ENCODE measurements at places on chromosomes 1 and 21. TPM values are rescaled to one million over a fixed set of nuclear protein-coding genes. Genes with fewer than 3 reads are reported as not detected.

The F13B gene
- 1.3 TPM for total RNA-seq

The DNAJC28 gene
- total RNA-seq, result 1.1 TPM

DNA sequence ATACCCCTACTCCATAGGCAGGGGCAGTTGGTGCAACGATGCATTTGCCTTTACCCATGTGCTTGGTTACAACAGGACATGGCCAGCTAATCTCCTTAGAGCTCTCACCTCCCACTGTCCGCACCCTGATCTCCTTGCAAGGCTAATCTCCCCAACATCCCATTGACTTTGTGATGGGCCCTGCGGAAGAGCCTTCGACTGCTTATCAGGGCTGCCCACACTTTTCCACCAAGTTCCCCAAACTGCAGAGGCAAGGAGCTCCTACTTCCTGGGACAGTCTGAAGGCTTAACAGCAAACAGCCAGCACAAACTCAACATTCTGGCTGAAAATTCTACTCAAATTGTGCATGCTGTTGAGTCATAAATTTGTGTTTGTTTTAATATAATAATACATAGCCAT lies 36.0 kb downstream of the C1orf94 start:
- no peak for DNase-seq

The TMCC2 gene
- total RNA-seq, result 3.7 TPM

The HPCAL4 gene
- total RNA-seq, result not detected

DNA sequence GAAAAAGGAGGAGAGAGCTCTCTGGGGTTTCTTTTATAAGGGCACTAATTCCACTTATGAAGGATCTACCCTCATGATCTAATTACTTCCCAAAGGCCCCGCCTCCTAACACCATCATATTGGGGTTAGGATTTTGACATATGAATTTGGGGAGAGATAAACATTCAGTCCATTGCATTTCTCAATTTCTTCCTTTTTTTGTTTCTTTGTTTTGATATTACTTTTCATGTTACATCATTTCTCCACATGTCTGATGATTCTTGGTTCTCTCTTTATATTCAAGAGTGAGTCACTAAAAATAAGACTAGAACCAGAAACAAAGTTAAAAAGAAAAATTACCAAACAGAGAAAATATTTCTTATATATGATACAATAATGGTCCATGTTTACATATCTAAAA lies 63.2 kb upstream of the DUSP10 start:
- no peak for DNase-seq

DNA sequence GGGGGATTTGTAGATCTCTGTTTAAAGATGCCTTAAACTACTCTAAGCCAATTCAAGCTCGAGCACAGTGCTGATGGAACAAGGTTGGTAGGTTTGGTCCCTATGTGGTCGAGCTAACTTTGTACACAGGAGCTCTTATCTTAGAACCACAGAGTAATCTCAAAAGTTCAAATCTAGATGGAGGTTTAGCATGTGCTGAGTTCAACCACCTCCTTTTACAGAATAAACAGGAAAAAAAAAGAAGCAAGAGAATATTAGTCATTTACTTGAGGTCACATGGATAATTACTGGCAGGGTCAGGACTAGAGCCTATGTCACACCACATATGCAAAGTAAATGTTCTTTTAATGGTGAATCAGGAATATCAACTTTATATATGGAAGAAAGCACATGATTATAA lies 86.2 kb downstream of the DTL start:
- DNase-seq, result no peak

GRCh38 chr1:244304156-244304555 lies 147.6 kb downstream of the ADSS2 start:
- DNase-seq, result no peak

The GABRD gene
- total RNA-seq, result not detected

The ALX3 gene
- 11.3 TPM for total RNA-seq

GRCh38 chr1:63628607-63629006 lies 35.4 kb downstream of the PGM1 start:
- no peak for DNase-seq

The GBP6 gene
- not detected for total RNA-seq

GRCh38 chr21:42704861-42705260 lies 51.4 kb downstream of the PDE9A start:
- DNase-seq, result no peak

The FAM151A gene
- not detected for total RNA-seq

GRCh38 chr1:214997685-214998084 lies 84.9 kb upstream of the KCNK2 start:
- DNase-seq, result no peak

DNA sequence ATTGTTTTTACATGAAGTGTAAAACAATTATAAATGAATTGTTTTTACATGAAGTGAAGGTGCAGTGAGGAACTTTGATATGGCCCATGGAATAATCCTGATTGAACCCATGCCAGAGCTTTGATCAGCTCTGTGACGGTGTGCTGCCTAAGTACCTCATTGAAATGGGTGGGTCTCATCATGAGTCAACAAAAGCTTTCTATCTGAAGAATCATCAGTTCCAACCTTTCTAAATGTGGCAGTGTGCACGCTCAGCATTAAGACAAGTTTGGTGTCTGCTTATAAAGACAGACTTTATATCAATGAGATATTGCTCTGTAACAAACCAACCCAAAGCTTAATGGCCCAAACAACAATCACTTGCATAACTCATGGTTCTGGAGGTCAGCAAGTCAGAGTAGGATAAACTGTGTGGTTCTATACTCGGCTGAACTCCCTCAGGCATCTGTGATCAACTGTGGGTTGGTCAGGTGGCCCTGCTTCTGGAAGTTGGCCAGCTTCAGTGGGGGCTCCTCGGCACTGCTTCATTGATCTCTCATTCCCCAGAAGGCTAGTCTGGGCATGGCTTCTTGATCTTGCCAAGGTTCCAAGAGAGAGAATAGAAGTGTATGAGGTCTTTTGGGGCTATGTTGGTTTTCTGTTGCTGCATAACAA lies 258.0 kb downstream of the LTN1 start:
- DNase-seq, result no peak

The OPTC gene
- not detected for total RNA-seq

The FCRL1 gene
- not detected for total RNA-seq

The UTS2 gene
- total RNA-seq, result not detected

DNA sequence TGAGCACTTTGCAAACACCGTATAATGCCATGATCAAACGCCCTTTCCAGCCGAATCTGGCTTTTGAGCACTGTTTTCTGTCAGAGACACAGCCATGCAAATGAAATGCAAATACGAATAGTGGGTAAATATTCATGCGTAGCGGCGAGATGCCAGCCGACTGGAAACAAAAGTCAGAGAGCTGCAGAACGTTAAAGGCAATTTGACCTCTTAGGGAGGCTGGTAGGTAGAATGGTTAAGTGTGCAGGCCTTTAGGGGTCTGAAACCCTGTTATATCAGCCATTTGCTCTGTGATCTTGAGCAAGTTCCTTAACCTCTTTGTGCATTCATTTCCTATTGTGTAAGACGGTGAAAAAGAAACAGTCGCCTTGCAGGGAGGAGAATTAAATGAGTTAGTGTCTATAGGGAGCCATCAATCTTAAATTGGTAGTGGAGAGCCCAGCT lies 6.5 kb upstream of the SDHB start:
- no peak for DNase-seq

GRCh38 chr21:37202221-37203110 lies 64.7 kb downstream of the VPS26C start:
- no peak for DNase-seq

DNA sequence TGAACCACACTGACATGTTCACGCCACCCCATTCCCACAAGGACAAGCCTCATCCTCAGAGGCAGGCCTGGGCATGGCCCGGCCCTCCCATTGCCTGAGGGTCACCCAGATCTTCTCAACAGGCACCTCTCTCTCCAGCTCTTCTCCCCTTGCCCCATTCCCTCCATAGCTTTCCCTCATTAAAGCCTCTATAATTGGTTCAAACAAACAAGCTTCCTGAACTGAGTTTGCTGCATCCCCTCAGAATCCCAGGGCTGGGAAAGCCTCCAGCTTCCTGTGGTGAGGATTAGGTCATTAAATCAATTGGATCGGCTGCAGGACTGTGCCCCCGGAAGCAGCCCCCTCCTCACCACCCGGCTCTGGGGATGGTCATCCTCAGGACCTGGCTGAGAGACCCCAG lies 18.9 kb downstream of the CTNNBIP1 start:
- DNase-seq, result peak; percentile 46

- DNase-seq, result no peak
Observed at GRCh38 chr1:155725142-155725541, 36.3 kb downstream of the DAP3 start.

DNA sequence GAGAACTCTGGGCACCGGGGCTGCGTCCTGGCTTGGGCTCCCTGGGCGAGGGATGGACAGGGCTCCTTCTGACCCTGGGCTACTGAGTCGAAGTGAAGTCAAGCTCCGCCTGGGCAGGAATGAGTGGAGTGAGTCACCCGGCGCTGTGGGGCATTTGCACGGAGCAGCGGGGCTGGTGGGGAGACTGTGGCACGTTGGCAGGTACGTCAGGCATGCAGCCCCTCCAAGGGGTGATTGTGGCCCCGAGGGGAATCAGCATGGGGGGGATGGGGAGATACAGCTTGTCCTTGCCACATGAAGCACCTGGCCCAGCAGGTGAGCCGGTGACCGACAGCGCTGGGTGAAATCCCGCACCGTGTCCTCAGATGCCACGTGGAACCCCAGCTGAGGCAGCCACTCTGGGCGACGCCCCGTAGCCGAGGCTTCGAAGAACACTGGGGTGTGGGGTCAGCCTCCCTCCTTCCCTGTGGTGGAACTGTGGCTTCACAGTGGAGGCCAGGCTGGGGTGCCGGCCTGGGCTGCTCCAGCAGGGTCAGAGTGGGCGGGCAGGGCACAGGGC lies 62.3 kb downstream of the COL18A1 start:
- DNase-seq, result peak; percentile 48

- DNase-seq, result no peak
Observed at GRCh38 chr1:194717334-194717733, 1530.9 kb upstream of the B3GALT2 start.

DNA sequence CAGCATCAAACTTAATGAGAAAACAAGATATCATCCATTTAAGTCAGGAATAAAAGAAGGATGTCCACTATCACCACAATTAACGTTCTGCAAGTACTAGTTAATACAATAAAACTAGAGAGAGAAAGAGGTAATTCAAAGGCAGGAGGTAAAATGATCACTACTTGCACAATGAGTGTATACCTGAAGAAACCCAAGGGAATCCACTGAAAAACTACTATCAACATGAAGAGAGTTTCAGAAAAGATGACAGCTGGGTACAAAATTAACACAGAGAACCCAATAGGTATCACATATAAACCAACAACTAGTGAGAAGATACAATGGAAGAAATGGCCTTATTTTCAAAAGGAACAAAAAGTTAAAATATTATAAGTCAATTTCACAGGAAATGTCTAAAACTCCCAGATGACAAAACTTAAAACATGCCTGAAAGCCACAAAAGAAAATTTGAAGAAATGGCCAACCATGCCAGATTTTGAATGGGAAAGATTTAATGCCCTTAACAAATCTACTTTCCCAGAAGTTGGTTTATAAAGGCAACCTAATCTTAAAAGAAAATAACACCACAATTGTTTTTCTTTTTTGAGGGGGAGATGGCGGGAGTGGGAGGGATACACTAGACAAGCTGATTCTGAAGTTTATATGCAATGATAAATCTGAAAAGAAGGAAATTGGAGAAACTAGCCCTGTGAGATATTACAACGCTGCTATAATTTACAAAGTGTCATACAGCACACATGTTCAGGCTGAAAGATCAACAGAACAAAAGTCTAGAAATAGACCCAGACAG lies 17.8 kb downstream of the VPS26C start:
- DNase-seq, result no peak

The NPPA gene
- total RNA-seq, result not detected

The RIIAD1 gene
- not detected for total RNA-seq

DNA sequence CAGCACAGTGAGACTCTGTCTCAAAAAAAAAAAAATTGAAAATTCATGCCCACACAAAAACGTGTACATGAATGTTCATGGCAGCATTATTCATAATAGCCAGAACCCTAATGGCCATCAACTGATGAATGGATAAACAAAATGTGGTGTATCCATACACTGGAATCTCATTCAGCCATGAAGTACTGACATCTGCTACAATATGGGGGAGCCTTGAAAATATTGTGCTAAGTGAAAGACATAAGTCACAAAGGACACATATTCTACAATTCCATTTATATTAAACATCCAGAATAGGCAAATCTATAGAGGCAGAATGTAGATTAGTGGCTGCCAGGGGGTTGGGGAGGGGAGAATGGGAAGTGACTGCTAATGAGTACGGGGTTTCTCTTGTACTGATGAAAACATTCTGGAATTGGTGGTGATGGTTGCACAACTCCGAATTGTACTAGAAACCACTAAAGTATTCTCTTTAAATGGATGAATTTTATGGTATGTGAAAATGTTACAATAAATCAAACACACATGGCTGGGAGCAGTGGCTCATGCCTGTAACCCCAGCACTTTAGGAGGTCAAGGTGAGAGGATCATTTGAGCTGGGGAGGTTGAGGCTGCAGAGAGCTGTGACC lies 33.0 kb upstream of the KCNN3 start:
- no peak for DNase-seq

GRCh38 chr1:93977598-93977945 lies 68.3 kb upstream of the GCLM start:
- peak; percentile 45 for DNase-seq

DNA sequence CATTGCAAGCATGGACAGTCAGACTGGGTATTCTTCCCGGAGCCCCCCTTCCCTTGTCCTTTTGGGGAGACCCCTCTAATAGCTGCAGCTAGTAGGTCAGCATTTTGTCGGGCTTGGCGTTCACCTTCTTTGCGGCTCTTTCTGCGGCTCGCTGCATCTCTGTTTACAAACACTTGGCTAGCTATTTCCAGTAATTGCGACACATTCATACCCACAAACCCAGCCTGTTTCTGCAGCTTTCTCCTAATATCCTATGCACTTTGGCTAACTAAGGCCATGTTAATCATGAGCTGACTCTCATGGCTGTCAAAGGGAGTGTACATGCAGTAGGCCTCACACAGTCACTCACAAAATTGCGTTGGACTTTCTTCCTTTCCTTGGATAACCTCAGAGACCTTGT lies 716.4 kb downstream of the AMY1C start:
- DNase-seq, result no peak

GRCh38 chr1:243730487-243731150 lies 119.4 kb downstream of the AKT3 start:
- DNase-seq, result peak; percentile 79

- DNase-seq, result no peak
Observed at GRCh38 chr1:34426325-34426896, 249.7 kb downstream of the C1orf94 start.

The LEMD1 gene
- total RNA-seq, result not detected

The CHIA gene
- total RNA-seq, result not detected

GRCh38 chr1:14687147-14687546 lies 88.7 kb downstream of the KAZN start:
- no peak for DNase-seq

The YRDC gene
- total RNA-seq, result 34.7 TPM

The VPS72 gene
- total RNA-seq, result 87.3 TPM

The DNAJC8 gene
- 155 TPM for total RNA-seq
